ENCODE measurements at places on chromosomes 3 and 15.

DNA sequence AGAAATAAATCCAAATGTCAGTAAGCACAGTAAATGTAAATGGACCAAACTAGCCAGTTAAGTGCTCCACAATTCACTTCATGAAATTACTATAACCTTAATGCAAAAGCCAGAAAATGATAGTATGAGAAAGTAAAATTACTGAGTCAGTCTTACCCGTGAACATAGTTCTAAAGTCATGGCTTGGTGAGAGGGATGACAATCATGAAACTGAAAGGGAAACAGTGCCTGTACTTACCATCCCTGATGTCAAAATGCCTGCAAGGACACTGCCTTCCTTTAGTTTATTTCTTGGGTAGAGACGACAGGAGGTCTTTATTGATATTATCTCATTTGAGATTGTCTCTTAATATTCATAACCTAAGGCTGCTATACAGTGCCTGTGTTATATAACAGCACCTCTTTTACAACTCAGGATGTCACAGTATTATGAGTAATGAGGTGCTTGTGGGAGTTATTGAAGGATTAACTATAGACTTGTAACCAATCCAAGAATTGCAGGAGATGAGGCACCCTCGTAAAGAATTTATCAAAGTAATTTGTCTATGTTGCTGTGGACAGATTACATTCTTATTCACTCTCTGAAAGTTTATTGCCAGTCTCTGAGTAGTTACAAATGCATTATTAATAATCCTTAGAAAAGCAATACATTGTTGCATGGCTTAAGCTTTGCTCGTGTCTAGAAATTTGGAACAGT, 142.9 kb upstream of the BFSP2 start:
- no peak for DNase-seq

GRCh38 chr3:180612364-180612763, 10.4 kb downstream of the TTC14 start:
- no peak for DNase-seq

GRCh38 chr3:125143982-125144652, 68.4 kb downstream of the SLC12A8 start:
- DNase-seq = no peak

- DNase-seq = no peak
Measured at GRCh38 chr3:115469649-115470048, 153.7 kb upstream of the GAP43 start.

GRCh38 chr3:57077630-57078343, 17.3 kb downstream of the SPATA12 start:
- no peak for DNase-seq

DNA sequence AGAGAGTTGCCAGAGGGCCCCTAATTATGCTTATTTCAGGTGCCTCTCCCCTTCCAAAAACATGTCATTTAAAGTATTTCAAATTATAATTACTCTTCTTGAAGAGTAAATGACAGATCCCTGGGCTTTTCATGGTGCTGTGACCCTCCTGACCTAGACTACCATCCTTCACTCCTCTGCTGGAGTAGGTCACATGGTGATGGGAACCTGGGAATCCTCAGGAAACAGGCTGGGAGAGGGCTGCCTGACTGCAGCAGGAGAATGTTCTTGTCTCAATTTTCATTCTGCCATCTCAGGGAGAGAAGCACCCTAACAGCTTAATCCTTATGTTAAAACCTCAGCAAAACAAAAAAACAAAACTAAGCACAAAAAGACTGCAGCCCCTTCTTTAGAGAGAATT, 24.6 kb downstream of the PGBD4 start:
- no peak for DNase-seq

GRCh38 chr3:194485468-194485880, 1.3 kb downstream of the ATP13A3 start:
- no peak for DNase-seq

GRCh38 chr3:98555025-98555379, 23.2 kb downstream of the GPR15 start:
- DNase-seq = no peak

GRCh38 chr3:186330772-186331460, 31.1 kb downstream of the DGKG start:
- no peak for DNase-seq

DNA sequence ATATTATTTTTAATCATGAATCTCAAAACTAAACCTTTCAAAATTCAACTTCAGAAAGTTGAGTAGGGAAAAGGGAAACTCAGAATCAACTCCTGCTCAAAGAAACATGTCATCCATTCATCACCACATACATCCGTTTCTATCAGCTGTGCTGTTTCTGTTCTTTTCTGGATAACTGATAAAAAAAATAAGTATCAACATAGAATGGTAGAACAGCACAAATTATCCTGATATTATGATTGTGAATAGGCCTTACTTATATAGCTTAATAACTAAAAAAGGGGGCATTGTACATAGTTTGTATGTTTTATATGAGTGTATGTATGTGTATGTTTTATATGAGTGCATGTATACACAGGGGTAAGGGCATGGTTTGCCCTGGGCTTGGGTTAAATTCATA, 3.1 kb downstream of the TM4SF1 start:
- no peak for DNase-seq

GRCh38 chr3:62653796-62654195, 221.4 kb downstream of the CADPS start:
- DNase-seq = no peak

- no peak for DNase-seq
Measured at GRCh38 chr3:160200353-160200752, 24.9 kb upstream of the C3orf80 start.

DNA sequence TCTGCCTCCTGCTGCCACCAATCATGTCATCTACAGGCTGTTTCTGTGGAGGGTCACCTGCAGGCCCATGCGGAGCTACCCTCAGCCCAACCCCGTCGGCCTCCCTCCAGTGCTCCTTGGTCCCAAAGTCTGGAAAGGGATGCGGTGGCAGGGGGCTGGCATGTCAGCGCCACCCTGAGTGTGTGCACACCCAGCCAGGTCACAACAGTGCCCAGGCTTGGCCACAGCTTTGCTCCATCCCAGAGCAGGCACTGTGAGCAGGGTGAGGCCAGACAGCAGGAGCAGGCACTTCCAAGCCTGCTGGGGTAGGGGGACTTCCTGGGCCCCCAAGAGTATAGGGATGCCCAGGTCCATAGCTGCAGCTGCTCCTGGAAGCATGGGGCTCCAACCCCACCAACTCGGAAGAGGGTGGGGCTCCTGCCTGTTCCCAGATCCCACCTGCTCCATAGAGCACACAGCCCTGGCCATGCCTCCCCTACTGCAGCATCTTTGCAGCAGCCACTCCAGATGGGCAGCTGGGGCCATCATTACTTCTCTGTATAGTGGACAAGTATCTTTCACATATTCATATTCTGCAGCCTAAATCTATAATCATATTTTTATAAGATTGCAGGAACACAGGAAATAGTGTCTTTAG, 109.3 kb downstream of the CBLB start:
- DNase-seq = no peak

GRCh38 chr15:93118904-93119303, 29.9 kb upstream of the RGMA start:
- no peak for DNase-seq

DNA sequence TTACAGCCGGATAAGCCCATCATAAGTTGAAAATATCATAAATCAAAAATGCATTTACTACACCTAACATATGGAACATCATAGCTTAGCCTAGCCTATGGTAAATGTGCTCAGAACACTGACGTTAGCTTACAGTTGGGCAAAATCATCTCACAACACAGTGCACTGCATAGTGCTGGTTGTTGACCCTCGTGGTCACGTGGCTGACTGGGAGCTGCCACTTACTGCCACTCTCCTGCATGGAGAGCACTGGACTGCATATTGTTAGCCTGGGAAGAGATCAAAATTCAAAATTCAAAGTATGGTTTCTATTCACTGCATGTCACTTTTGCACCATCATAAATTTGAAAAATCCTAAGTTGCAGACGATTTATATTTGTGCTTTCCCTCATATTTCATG, 94.0 kb upstream of the CACNA2D3 start:
- DNase-seq = no peak

GRCh38 chr3:113607219-113607596, 74.9 kb downstream of the SIDT1 start:
- no peak for DNase-seq

DNA sequence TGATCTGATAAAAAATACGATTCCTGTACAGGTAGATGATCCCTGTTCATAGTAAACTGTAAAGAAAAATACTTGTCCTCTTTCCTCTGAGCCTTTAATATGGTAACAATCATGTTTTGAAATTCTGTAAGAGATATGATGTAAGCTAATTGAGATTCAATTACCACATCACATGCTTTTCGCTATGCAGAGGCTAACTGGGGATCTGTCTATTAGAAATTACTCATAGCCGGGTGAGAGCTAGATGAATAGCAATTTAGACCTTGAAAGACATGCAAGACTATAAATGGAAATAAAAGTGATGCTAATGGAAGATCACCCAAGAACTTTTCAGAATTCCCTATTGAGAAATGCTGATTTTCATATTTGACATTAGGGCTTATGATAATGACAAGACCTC, 579.9 kb upstream of the ZNF717 start:
- no peak for DNase-seq
